ENCODE measurements at places on chromosomes 1 and 21.

- DNase-seq: peak; percentile 75
Measured at GRCh38 chr1:11858968-11859871, 475 bp upstream of the NPPB start.

DNA sequence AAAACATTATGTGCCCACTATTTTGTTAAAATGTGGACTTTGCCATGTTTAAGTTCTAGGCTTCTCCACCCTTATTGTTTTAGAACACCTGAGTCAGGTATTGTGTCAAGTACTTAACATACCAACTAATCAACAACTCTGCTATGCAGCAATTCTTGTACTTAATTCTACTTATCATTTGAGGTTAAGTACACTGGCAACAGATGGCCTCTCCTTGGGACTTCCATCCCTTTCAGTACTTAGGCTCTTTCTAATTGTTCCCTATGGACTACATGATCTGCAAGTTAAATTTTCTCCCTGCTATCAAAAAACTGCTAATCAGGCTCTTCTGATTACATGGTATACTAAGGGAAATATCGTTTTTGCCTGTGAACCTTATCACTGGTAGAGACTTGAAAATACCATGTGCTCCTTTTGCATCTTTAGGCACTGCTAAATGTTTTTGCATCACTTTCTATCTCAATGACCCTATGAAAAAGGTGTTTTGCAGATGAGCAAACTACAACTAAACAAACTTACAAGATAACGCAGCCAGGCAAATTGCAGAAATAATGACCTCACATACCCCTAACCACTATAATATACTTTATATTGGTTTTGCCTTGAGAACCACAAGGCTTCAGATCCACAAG is 18.9 kb downstream of the SFPQ start:
- DNase-seq: no peak

GRCh38 chr1:87108814-87109411 is 194.5 kb downstream of the HS2ST1 start:
- no peak for DNase-seq

GRCh38 chr1:52366517-52366827 is 467 bp upstream of the CC2D1B start:
- no peak for DNase-seq

GRCh38 chr1:229557913-229558414 is 543 bp downstream of the ABCB10 start:
- peak; percentile 57 for DNase-seq

DNA sequence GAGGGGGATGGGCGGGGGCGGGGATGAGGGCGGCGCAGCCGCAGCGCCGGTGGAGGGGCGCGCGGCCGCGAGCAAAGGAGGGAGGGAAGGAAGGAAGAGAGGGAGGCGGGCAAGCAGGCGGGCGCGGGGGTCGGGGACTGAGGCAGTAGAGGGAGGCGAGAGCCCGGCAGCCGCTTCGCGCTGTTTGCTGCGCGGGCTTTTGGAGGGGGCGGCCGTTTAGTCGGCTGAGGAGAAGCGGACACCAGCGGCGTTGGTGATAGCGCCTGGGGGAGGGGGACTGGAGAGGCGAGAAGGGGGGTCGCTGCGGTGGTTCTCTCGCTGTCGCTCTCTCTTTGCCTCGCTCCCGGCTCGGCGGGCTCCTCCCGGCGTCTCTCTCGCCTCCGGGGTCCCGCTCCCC is at the start of gene HS2ST1:
Gene HS2ST1, plus strand, starts transcription at position 35 of the 397 bp plus-strand sequence.
- no peak for DNase-seq

DNA sequence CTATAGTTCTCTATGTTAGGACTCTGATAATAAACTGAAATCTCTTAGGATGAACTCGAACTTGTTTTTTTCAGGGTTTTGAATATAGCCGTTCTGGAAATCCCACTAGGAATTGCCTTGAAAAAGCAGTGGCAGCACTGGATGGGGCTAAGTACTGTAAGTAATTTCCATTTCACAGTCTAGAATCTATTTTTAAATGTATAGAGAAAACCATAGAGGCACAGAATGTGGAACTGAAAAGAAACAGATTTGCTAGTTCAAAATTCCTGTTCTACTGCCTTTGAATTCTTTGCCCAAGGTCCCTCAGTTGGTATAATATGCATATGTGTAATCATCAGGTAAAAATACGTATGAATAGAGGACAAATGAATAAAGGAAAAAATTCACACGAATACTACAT is 4.8 kb downstream of the CTH start:
- DNase-seq: no peak

DNA sequence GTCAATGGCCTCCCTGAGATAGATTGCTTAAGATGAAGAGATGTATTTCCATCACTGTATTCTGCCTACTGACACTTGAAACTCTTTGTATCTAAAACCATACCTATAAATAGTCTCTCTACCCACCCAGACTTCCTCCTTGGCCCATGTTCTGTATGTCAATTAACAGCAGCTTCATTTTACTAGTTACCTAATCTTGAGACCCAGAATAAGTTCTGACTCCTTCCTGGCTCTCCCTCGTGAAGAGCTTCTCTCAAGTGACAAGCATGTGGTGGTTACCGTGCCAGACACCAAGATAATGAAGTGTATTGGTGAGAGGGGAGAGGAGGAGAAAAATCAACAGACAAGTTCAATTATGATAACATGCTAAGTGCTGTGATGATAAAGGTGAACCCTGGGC is 128.8 kb upstream of the RAVER2 start:
- DNase-seq: no peak

DNA sequence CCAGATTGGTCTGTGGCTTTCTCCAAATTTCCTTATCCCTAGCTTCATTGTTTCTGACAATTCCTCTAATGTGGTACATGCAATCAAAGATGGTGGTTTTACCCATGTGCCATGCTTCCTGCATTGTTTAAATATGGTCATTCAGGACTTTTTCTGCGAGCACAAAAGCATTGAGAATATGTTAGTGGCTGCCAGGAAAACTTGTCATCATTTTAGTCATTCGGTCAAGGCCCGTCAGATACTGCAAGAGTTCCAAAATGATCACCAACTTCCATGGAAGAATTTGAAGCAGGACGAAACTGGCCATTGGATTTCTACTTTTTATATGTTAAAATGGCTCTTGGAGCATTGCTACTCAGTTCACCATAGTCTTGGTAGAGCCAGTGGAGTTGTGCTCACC is 3.7 kb downstream of the ZBED6 start:
- DNase-seq: no peak

DNA sequence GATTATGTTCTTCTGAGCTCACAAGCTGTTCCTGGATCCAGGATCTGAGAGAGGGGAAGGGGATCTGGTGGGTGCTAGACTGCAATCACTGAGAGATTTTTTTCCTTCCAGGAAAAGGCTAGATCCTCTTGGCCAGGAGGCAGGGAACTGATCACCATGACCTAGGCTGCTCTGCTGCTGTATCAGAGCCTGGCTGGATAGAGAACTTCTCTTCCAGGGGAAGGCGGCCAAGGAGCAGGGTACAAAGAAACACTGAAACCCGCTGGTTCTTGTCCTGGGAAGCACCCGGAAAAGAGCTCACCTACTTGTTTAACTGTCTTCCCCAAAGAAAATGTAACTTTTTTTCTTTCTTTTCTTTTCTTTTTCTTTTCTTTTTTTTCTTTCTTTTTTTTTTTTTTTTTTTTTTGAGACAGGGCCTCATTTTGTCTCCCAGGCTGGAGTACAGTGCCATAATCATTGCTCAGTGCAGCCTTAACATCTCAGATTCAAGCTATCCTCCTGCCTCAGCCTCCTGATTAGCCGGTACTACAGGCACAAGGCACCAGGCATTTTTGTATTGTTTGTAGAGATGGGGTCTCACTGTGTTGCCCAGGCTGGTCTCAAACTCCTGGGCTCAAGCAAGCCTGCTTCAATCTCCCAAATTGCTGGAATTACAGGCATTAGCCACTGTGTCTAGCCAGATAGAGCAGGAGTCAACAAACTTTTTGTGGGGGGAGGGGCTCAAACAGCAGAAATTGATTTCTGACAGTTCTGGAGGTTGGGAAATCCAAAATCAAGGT is 12.4 kb upstream of the RPS6KA1 start:
- no peak for DNase-seq

- no peak for DNase-seq
Measured at GRCh38 chr1:32818804-32819541, 1.5 kb downstream of the S100PBP start.

- DNase-seq: peak; percentile 72
Measured at GRCh38 chr1:21324368-21325141, 34.3 kb upstream of the ECE1 start.

GRCh38 chr1:231236938-231237337 is 4.1 kb upstream of the GNPAT start:
- DNase-seq: no peak

DNA sequence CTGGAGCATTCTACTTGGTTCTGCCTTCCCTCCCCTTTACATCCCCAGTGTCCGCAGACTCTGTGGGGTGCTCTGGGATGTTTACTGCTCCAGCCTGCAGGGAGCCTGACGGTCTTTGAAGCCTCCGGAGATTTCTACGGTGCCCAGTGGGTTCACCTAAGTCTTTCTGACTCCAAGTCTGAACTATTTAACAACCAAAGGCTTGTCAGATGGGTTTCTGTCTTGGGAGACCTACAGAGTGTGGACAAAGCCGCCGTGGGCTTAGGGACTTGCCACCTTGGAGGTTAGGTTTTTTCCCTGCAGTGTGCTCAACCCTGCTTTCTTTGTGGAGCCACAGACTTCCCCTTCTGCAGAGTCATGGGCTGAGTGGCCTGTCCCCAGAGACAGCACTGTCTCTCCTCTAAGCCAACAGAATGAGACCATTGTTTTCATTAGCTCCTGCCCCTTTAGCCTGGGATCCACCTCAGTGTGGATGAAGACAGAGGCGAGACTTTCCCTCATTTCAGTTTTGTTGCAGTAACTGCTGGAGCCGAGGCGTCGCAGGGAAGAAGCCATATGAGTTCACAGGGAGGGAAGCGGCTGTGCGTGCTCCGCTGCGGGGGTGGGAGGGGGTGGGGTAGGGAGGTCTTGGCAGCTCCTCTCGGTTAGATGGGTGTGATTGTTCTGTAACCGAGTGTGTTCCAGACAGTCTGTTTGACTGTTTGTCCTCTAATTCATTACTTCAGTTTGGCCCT is 120.7 kb downstream of the CNIH3 start:
- no peak for DNase-seq

DNA sequence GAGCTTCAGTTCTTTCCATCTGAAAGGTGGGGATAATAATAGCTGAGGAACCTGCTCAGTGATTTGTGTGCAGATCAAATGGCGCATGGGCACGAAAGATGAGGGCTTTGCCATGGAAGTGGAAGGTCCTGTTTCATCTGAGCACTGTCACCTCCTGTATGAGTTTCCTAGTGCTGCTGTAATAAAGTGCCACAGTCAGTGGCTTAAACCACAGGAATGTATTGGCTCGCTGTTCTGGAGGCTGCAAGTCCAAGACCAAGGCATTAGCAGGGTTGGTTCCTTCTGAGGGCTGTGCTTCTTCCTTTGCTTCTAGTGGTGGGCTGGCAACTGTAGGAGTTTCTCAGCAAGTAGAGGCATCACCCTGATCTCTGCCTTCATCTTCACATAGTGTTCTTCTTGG is 51.1 kb upstream of the RBM15 start:
- DNase-seq: no peak

- no peak for DNase-seq
Measured at GRCh38 chr1:221873673-221874072, 131.8 kb upstream of the DUSP10 start.

DNA sequence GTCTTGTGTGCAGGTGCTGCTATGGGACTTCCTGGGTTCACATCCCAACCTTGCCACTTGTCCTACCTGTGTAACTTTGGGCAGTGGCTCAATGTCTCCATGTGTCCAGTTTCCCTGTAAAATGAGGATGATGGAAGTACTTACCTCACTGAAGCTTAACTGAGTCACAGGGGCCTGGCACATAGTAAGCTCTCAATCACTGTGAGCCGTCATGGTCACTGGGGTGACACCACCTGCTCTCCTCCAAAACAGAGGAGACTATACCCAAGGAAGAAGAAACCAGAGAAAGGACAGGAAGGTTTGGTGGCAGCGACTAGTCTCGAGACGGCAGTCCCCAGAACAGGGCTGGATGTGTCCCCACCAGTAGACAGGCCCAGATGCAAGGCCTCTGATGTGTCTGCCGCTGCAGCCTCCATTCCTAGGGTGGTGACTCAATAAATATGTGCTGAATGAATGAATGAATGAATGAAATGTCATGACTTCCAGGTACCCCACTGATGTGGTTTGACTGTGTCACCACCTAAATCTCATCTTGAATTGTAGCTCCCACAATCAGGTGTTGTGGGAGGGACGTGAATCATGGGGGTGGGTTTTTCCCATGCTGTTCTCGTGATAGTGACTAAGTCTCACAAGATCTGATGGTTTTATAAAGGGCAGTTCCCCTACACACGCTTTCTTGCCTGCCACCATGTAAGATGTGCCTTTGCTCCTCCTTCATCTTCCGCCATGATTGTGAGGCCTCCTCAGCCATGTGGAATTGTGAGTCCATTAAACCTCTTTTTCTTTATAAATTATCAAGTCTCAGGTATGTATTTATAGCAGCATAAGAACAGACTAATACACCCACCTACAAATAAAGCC is 13.0 kb upstream of the LRP8 start:
- DNase-seq: no peak

DNA sequence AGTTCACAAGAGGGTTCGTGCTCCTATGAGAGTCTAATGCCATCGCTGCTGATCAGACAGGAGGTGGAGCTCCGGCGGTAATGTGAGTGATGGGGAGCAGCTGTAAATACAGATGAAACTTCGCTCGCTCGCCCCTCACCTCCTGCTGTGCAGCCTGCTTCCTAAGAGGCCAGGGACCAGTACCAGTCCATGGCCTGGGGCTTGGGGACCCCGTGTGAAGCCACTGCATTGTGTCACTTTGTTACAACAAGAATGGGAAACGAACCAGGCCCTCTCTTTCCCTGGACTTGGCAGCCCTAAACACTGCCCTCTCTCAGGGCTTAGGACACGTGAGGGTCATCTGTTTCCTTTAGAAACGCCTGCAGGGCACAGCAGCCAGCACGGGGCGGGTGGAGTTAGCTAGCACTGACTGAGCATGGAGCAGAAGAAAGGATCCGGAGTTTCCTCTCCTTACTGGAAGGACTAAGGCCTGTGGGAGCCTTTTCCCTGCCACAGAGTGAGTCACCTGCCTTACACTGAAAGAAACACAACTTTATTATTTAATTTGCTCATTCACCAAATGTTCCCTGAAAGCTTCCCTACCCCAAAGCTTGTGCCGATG is 185.2 kb upstream of the TMEM51 start:
- no peak for DNase-seq

DNA sequence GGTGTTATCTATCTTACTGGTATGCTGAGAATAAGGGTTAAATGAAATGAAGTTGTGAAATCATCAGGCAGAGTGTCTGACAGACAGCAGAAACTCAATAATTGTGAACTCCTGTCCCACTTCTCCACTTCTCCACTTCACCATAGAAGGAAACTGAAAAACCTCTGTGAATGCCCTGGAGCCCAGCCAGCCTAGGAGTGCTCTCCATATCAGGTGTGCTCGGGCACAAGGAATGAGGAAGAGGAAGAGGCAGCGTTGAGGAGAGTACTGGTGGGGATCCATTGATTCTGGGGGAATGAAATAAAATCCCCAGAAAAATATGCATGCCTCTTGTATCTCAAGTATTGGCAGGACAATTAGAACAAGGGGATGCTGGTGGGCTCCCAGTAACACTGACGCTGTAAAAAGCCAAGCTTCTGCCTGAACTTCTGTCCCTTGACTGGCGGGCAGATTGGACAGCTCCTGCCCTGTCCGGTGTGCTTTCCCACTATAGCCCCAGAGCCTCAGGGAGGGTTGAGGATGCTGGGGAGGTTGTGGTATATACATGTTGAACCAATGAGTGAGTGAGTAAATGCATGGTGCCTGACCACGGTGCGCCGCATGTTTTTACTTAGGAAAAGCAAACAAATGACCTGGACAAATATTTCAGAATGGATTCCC is 47.7 kb downstream of the NMNAT2 start:
- DNase-seq: no peak
